ENCODE measurements at places on chromosomes 7 and 10. TPM values are rescaled to one million over a fixed set of nuclear protein-coding genes. Genes with fewer than 3 reads are reported as not detected.
A peak's percentile ranks its signal among the peaks of the same experiment; 100 is the strongest.

DNA sequence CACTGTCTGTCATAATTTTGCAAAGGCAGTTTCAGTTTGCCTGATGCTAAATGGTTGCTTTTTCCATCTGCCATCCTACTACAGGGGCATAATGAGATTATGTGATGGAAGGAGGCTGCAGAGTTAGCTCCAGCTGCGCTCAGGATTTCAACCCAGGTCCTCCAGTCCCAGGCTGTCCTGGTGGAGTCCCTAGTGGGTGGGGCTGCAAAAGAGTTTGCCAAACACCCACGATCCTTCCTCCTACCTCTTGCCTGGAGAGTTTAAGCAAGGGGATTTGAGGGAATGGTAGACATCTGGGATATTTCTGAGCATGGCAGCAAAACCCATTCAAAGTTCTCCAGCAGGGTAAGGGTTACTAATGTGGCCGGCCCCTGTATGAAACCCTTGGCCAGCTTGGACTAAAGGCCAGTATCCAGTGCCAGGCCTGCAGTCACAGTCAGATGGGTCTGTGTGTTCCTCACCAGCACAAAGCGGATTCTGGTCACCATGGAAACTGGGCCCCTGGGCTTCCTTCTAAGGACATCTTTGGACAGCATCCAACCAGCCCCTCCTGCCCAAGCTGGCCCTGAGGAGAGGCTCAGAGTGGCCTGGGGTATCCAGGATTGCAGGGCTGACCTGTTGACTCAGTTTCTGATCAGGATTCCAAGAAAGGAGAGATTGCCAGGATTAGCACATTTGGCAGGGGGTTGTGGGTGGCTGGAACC lies 42.7 kb upstream of the CHST3 start:
- peak; percentile 90 for DNase-seq

- DNase-seq, result peak; percentile 89
Measured at GRCh38 chr10:514137-514671, 175.3 kb downstream of the DIP2C start.

DNA sequence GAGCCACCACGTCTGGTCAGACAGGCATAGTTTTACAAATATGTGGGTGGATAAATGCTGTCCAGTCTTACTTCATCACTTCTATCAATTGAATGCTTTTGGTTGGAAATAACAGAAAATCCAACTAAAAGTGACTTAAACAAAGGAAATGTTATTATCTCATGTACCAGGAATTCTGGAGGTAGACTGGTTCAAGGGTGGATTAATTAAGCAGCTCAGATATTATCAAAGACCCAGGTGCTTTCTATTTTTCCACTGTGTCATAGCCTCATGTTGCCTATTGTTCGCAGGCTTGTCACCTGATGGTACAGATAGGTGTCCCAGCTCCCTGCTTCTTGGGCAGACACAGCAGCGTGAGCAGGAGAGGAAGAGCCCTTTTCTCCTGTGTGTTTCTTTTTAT lies 156.1 kb upstream of the CTBP2 start:
- no peak for DNase-seq

DNA sequence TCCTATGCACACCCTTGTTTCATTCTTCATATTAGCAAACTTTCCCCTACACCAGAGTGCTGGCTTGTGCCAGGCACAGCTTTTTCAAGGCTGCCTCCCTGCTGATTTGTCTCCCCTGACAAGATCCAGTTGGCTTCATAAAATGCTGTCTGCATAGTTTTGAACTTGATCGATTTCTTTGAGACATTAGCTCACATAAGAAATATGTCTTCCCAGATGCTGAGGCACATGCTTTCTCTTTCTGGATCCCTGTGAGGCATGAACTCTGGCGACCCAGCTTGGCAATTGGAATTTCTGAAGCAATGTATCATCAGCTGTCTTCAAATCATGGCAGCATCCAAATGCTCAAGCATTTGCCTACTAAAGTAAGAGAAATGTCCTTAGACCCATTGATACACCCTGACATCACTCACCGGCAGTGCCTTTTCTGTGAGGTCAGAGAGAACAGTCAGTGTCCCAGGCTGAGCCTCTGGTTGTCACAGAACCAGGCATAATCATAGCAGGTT lies 616.4 kb upstream of the GHITM start:
- peak; percentile 30 for DNase-seq

DNA sequence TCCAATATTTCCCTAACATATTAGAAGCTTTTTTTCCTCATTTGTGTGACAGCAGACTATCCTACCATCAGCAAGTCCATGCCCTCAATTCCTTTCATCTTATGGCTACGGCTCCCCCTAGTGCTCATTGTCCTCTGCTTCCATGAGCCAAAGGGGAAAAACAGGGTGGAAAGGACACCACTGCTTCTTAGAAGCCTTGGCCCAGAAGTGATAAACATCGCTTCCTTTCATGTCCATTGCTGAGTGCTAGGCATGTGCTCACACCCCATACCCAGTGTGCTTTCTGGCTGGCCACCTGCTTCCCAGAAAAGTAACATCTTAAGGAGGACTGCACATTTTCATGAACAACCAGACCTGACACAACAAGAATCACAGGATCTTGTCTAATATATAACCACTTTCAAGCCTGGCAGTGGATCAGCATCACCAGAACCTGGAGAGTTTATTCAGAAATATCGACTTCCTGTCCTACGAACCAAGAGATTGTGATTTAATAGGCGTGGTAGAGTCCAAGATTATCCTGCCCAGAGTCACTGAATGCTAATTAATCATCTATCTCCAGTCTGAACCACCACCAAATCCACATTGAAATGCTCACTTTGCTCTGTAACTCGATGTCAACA lies 650.5 kb upstream of the SORCS1 start:
- no peak for DNase-seq

DNA sequence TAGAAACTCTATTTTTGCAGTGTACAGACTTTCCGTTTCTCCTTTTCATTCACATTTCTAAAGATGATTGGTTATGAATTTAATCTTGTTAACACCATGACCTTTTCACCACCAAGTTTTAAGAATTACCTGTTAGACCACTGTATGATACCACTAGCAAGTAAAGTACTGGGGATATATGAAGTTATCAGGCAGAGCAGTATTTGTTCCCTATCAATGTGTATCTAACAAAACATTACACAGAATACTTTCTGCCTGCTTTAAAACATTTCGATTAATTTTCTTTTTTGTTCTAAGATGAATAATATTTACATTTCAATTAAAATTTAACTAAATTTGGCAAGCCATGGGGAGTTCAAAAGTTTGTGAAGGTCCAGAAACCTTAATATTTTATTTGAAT lies 49.9 kb upstream of the AHR start:
- no peak for DNase-seq

GRCh38 chr7:70208236-70209063 lies 610.2 kb downstream of the AUTS2 start:
- DNase-seq, result no peak

- DNase-seq, result peak; percentile 83
Measured at GRCh38 chr7:8295638-8296361, 33.8 kb upstream of the ICA1 start.

GRCh38 chr7:149468208-149468607 lies 7.3 kb upstream of the ZNF777 start:
- DNase-seq, result no peak

DNA sequence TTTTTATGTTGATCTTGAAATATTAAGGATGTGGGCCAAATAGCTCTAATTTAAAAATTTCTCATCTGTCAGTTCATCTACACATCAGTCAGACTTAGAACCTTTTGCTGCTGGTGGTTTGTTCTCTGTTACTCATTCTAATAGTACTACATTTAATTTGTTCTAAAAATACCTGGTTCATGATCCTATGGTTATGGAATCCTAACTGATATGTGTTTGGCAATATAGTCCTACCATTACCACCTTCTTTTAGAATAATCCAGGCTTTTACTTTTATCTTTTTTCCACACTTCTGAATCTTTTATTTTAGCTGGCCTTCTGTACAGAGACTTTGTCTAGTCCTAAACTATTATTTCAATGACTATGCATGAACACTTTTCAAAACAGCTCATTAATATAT lies 116.9 kb downstream of the SVOPL start:
- no peak for DNase-seq

DNA sequence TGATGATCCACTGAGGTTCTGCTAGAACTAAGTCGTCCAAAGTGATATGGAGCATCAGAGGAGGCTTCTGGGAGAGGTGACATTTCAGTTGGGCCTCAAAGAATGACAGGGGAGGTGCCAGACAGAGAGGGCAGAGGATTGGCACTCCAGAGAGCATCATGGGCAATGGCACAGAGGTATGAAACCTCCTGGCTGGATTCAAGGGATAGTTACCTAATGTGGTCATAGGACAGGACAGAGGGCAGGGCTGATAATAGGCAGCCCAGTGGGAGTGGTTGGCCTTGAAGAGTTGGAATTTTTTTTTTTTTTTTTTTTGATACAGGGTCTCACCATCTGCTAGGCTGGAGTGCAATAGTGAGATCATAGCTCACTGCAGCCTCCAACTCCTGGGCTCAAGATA lies 7.6 kb downstream of the SRRM3 start:
- no peak for DNase-seq

- no peak for DNase-seq
Measured at GRCh38 chr7:75953431-75953830, 38.5 kb downstream of the POR start.

- DNase-seq, result no peak
Measured at GRCh38 chr7:46949270-46949931, 632.5 kb downstream of the TNS3 start.

DNA sequence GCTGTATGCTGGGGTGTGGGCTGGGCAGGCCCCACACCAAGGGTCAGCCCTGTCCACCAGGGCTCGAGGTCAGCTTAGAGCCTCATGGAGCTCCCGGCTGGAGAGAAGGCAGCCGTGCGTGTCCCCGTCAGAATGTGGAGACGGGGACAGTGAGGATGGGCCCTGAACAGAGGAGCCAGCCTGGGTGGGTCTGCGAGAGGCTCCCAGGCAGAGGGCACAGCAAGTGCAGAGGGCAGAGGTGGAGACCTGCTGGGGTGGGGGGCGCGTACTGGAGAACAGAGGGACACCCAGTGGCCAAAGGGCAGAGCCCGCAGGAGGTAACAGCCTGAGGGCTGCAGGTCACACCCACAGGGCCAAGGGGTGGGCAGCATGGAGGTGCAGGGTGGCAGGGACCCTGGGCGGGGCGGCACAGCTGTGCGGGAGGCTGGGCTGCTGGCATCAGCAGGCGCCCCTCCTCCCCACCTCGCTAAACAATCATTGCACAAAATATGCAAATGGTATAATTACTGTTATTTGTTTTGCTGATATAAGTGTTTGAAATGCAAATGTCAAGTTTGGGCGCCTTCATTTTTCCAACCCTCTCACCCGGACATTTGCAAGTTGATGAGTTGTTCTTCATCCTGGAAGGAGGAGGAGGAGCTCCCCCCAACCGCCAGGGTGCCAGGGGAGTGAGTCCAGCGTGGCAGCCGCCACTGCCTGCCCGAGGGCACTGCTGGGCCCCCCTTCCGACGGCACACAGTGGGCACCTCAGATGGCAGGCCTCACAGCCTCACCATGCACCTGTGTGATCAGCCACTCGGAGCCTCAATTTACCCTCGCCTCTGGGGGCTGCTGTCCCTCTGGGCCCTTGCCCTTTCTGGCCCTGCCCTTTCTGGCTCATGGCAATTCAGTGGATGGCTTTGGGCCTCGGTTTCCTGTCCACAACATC lies 35.0 kb downstream of the ELFN1 start:
- peak; percentile 26 for DNase-seq

GRCh38 chr7:37320140-37320847 lies 128.4 kb downstream of the ELMO1 start:
- DNase-seq, result no peak

DNA sequence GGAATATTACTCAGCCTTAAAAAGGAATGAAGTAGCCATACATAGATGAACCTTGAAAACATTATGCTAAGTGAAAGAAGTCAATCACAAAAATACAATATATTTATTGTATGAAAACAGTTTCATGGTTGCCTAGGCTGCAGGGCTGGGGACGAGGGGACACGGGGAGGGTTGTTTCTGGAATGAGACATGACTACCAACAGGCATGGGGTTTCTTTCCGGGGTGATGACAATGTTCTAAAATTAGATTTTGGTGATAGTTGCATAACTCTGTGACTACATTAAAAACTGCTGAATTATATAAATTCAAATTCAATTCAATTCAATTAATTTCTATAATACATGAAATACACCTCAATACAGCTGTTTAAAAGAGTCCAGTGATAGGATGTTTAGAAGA lies 88.0 kb downstream of the ARHGAP22 start:
- DNase-seq, result no peak

GRCh38 chr7:985127-985416 lies 2.1 kb downstream of the CYP2W1 start:
- DNase-seq, result no peak

GRCh38 chr10:9024210-9024609 lies 969.7 kb downstream of the GATA3 start:
- DNase-seq, result no peak

DNA sequence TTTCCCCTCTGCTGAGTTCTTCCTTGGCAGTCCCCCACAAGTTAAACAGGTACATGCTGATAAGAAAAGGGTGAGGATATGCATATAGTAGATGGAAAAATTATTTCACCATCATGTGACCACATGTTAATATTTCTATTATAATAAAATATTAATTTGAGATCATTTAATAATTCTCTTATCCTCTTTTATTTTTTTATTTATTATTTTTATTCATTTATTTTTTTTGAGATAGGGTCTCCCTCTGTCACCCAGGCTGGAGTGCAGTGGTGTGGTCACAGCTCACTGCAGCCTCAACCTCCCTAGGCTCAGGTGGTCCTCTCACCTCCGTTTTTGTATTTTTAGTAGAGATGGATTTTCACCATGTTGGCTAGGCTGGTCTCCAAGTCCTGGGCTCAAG lies 11.6 kb upstream of the GLI3 start:
- DNase-seq, result no peak

DNA sequence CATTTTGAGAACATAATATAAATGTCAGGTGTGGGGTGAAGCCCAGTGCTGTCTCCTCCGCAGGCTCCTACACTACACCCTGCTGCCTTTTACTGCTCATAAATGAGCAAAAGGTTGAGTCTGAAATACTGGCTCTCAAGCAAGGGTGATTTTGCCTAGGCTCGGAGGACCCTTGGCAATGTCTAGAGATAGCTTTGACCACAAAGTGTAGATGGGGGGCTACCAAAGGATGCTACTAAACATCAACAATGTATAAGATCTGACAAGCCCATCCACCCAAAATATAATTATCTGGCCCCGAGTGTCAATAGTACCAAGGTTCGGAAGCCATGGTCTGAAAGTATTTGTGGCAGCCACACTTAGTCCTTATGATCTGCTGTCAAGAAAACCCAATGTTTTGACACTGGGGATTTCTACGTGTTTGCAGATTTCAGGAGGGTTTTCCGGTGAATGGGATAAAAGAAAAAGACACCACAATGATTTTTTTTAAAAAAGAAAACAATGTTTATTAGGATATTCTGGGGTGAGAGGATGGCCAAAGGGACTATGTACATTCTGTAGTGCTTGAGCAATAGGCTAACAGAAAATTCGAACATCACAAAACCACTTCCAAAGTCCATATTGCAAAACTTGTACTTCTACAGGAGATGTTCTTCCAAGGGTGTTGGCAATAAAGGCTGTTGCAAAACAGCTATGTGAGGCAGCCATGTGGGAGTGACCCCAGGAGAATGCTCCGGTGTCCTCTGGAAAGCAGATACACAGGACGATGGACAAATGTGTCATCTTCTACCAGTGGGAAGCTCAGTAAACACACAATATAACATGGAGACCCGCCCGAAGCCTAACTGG lies 216.3 kb downstream of the GFRA1 start:
- DNase-seq, result no peak

The FGFR2 gene
- 103 TPM for polyA plus RNA-seq

The BMS1 gene
- 14.1 TPM for polyA plus RNA-seq

Data from spinal cord (tissue), 10 donors.